Stimulated activated CD4-positive, alpha-beta T cell treated with anti-CD3 and anti-CD28 coated beads, Interleukin-15, amount 100 ng/mL, for 48 hours (primary cell): ENCODE measurements at places on chromosomes 13 and 19.

DNA sequence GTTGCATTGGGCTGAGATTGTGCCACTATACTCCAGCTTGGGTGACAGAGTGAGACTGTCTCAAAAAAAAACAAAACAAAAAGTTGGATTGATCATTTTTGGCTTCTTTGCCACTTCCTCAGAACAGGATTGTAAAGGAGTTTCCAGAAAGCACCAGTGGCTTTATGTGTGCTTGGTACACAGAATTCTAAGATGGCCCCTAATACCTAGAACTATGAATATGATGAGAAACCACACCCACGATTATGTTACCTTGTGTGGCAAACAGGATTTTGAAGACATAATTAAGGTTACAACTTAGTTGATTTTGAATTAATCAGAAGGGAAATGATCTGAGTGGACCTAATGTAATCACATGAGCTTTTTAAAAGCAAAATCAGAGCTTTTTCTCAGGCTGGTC is 26.5 kb downstream of the CEACAM1 start:
- no peak for DNase-seq

DNA sequence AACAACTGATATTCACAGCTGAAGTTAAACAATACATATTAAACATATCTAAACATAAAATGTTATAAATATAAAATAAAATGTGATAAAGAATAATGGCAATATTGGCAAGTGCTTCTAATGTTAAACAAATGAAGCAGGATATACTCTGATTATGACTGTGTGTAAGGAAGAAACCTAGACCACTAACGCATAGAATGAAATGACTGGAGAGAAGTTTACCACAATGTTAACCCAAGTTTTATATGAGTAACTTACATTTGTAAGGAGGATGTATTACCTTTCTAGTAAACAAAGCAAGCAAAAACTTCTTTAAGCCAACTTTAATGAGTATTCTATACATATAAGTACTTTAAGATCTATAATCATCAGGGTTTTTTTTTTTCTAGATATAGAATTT is 43.0 kb downstream of the RB1 start:
- no peak for DNase-seq

GRCh38 chr19:43618921-43619261 is 538 bp downstream of the ZNF428 start:
- no peak for DNase-seq

- DNase-seq = no peak
Measured at GRCh38 chr13:95228130-95228529, 73.1 kb downstream of the ABCC4 start.

DNA sequence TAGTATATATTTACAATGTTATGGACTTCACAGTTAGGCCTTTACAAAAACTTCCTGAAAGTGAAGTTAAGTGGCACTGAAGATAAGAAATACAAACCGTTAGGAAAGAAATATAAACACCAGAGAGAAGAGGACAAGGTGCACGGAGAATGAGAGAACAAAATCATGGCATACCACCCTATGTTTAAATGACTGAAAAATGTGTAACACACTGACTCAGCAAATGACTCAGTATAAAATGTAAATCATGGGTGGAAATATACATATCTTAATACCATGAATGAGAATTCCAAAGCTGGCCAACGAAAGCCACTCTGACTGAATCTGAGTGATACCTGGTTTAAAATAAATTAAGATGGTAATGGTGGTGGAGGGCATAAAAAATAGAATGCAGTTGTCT is 260.8 kb downstream of the DNAJC15 start:
- DNase-seq = no peak

GRCh38 chr19:31174948-31175347 is 174.3 kb downstream of the TSHZ3 start:
- no peak for DNase-seq

- DNase-seq = no peak
Measured at GRCh38 chr19:8138201-8138600, 11.2 kb downstream of the FBN3 start.

DNA sequence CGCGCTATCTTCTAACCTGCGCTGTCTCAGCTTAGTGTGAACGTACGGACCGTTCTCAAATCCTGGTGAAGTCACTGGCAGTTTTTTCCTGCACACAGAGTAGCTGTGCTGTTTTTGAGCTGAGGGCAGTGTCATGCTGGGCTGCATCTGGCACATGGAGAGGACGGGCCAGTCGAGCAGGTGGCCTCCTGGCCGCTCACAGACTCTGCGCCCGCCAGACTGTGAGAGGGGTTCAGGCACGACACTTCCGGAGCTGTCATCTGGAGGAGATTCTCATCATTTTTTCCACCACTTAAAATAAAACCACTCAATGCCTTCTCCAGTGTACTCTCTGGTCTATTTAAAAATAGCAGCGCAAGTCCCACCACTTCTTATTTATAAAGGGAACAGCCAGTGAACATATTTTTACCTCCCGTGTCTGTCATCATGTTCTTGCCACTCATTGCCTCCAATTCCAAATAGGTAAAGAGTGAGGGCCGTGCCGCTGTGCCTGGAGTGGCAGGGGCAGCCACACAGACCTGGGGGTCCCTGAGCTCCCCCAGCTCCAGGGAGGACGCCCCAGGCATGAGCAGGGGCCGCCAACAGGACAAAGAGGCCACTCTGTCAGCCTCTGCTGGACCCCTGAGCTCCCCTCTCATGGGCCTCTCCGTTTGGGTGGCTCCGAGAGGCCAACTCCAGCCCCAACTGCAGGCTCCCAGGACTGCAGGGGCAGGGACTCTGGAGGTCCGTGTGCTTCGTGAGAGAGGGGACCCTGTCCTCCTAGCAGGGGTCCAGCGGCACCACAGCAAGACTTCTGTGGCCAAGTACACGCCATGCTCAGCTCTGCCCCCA is 36.9 kb upstream of the GRTP1 start:
- DNase-seq = no peak

DNA sequence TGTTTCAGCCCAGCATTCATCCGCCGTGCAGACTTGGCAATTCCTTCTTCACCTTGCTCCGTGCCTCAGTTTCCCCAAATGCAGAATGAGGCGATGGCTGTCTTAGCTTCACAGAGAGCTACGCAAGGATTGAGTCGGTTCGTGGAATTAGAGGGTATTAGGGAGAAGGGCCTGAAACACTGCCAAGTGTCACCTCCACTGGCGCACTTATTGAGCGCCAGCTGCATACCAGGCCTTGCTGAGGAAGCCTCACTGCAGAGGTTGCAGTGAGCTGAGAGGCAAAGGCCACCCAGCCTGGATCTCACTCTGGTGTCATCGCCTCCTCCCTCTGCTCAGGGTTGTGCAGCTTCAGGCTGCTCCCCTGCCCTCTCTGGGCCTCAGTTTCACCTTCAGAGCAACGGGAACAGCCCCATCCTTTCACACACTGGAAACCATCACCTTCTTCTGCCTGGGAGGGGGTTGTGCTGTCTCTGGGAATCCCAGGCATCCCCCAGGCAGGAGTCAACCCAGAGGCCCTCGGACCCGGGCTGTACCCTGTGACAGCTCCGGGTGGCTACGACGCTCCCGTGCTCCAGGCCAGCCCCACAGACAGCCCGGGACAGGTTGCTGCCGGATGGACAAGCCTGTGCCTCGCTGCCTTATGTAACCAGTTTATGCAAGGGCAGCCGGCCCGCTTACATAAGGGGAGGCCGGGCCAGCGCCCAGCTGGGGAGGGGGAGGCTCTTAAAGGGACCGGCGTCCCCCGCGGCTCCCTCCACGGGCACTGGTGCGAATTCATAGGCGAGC is 31.9 kb downstream of the NFIC start:
- DNase-seq = no peak

GRCh38 chr19:1566392-1567115 is 1.6 kb downstream of the MEX3D start:
- DNase-seq = no peak

GRCh38 chr13:97434397-97435201 is 630 bp downstream of the RAP2A start:
- DNase-seq = peak; percentile 5

GRCh38 chr13:84417416-84417815 is 535.1 kb upstream of the SLITRK1 start:
- DNase-seq = no peak

- peak; percentile 25 for DNase-seq
Measured at GRCh38 chr19:39996218-39996810, 546 bp upstream of the ZNF546 start.

DNA sequence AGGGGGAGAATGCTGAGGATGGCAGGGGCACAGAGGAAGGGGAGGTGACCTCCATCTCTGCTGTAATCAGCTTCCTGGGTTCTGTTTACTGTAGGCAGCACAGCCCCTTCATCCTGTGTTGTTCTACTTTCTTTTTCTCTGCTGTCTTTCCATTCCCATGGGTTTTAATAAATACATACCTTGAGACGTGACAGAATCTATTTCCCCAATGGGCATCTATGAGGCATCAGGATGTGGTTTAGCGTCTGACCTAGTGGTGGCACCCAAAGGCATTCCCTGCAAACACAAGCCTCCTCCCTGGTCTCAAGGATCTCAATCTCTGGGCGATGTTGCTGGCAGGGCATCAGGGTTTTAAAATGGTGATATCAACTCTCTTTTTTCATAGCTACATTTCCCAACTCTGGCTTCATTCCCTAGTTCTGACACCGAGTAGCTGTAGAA is 60.8 kb downstream of the ALOX5AP start:
- DNase-seq = no peak

DNA sequence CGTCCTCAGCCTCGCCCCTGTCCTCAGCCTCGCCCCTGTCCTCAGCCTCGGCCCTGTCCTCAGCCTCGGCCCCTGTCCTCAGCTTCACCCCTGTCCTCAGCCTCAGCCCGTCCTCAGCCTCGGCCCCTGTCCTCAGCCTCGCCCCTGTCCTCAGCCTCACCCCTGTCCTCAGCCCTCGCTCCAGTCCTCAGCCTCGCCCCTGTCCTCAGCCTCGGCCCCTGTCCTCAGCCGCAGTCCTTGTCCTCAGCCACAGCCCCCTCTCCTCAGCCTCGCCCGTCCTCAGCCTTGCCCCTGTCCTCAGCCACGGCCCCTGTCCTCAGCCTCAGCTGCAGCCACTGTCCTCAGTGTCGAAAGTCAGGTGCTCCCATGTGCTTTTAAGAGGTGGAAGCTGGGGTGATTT is 10.5 kb downstream of the C13orf46 start:
- no peak for DNase-seq

DNA sequence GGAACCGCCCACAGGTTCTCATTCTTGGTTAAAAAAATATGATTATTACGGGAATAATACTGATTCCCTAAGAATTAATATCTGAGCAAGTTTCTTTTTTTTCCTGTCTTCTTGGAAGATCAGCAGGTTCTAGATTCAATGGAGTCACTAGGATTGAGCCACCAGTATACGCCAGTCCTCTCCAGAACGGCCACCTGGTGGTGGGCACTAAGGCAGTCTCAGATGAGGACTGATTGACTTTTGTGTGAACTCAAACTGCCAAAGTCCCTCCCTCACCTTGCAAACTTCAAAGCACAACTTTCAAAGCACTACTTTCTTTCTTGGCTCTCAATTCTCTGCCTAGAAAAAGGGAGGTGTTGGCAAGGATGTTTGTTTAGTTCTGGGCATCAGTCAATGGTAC is 33.3 kb upstream of the ALOX5AP start:
- no peak for DNase-seq

DNA sequence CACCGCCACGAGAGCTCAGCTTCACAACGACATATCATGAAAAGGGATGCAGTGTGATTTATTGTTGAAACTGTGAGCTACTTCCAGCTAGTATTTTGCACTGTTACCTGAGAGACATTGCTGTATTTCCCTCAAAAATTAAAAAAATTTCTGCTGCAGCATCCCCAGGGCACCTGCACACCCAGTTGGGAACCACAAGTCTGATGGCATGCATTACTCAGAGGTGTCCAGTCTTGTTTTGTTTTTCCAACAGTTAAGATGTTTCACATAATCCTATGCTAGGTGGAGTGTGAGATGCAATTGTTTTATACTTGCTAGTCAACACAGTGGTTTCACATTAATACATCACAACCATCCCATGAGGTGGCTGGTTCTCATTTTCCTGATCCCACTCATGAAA is 285.2 kb downstream of the SHISA2 start:
- DNase-seq = no peak

GRCh38 chr13:23639674-23640073 is 69.5 kb downstream of the TNFRSF19 start:
- DNase-seq = no peak

- no peak for DNase-seq
Measured at GRCh38 chr19:5567360-5567969, at the start of gene TINCR. TSS of gene TINCR (minus strand) at chr19:5567953.

DNA sequence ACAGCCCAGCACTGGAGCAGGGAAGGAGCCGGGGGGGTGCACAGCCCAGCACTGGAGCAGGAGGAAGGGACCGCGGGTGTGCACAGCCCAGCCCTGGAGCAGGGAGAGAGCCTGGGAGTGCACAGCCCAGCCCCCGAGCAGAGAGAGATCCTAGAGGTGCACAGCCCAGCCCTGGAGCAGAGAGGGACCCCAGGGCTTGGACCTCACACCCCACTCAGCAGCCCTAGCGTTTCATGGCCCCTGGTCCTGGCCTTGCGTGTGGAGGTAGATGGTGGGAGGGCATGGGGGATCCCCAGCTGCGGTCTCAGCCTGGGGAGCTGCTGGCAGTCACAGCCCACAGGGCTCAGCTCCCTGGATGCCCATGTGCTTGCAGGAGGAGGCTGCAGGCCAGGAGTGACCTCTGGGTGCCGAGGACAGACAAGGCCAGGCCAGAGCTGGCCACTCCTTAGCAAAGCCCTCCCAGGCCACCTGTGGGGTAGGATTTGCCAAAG is 25.1 kb downstream of the GAS6 start:
- no peak for DNase-seq

DNA sequence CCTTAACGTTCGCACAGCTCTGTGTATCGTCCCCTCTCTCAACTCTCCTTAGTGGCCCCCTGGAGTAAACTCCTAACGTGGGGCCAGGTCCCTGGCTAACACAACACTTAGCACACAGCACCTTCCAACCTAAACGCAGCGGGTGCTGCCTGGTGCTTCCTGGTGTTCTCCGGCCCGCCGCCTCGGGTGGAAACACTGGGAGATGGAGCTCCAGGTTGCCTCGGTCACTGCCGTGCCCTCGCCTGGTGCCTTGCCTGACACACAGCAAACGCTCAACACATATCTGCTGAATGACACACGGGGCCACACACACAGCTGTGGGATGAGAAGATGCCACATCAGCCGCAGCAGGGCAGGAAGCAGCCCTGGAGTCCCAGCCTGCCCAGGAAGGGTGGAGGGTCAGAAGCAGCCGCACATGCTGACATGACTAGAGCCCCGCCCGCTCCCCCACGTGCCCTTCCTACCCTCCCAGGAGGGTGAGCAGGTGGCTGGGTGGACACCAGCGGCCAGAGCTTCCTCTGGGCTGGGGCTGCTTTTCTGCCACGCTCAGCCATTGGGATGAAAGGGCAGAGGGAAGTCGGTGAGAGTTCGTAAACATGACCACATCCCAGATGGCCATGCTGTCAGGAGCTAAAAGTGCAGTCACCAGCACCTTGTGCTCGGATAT is 6.6 kb downstream of the PEPD start:
- DNase-seq = no peak

DNA sequence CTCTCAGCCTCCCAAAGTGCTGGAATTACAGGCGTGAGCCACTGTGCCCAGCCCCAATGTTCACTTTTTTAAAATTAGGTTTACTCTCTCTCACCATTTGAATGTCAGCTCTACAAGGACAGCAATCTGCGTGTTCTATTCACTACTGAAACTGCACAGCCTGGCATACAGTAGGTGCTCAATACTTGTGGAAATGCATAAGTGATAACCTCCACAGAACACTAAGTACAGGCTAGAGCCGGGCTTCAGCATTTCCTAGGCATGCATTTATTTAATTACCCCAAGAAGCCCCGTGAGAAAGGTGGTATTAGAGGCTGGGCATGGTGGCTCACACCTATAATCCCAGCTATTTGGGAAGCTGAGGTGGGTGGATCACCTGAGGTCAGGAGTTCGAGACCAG is 33.1 kb upstream of the TNFAIP8L1 start:
- no peak for DNase-seq

GRCh38 chr19:16591803-16592556 is 19.8 kb upstream of the SLC35E1 start:
- no peak for DNase-seq

- no peak for DNase-seq
Measured at GRCh38 chr13:69580255-69580654, 527.4 kb upstream of the ATXN8OS start.
